Fibroblast of skin of back (primary cell): ENCODE measurements at places on chromosomes 11 and 22.

- DNase-seq: no peak
Observed at GRCh38 chr11:75588051-75588481, 26.0 kb downstream of the SERPINH1 start.

DNA sequence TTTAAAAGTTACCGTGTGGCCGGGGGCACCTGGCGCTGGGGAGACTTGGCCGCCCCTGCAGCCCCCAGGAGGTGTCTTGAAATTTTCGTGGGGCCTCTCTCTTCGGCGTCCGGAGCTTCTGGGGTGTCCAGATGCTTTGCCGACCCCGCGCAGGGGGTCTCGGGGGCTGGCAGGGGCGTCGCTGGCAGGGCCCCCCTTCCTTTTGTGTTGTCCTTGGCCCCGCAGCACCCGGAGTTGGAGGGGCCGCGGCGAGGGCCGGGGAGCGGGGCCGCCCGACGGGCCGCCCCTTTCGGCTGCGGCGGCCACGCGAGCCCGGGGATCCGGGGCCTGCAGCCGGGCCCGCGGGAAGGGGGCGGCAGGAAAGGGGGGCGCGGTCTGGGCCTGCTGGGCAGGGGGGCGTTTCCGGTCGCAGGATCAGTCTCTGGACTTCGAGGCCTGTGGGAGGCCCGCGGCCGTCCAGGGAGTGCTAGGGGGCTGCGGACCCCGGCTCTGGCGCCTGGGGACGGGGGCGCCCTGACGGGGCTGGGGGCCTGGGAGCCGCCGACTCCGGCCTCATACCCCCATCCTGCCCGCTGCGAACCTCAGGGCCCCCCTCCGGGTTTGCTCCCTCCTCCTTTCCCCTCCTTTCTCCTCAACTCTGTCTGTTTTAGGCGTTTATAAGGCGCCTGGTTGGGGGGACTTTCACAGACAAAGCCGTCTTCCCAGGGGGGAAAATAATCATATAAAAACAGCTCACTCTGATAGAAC lies 869 bp downstream of the ZC3H7B start:
- DNase-seq: no peak

GRCh38 chr11:70435361-70435760 lies 37.0 kb downstream of the CTTN start:
- DNase-seq: no peak

GRCh38 chr22:46686221-46687047 lies 51.6 kb downstream of the CERK start:
- DNase-seq: no peak
